Iris pigment epithelial cell (primary cell): ENCODE measurements at places on chromosomes 16 and 17.

GRCh38 chr17:81833160-81833920 is at the start of gene MCRIP1:
Gene MCRIP1, minus strand, starts transcription at chr17:81833291. Its CDS starts 8,785 bp downstream, at chr17:81824506.
- peak; percentile 93 for DNase-seq

- no peak for DNase-seq
These were observed 38.9 kb downstream of the SHCBP1 start for GRCh38 chr16:46582313-46582712.

DNA sequence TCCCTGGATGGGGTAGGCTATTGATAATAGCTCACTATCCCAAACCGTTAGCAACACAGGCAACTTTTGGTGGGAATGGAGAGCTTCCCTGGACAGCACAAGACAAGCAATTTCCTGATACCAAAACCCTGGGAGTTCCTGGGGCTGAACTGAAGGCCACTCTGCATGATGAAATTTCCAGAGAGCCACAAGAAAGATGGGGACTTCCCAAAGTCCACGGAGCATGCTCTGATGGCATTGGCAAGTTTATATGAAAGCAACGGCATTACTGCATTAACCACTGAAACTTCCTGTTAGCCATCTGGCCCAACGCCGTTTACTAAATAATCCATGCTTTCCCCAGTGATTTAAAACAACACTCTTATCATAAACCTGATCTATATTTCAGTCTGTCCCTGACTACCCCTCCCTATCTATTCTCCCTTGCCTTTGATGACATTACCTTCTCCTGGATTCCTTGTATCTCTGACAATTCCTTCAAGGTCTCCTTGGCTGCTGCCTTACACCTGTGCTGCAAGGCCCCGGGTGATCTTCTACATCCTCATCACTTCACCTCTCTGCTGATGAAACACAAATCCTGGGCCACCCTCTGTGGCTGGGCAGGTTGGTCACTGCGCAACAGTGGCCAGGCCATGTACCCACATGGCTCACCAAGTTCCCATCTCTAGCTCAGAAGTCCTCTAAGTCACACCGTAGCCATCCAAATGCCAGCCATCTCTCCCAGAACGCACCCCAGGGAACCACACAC is 108.5 kb upstream of the RCVRN start:
- peak; percentile 44 for DNase-seq

DNA sequence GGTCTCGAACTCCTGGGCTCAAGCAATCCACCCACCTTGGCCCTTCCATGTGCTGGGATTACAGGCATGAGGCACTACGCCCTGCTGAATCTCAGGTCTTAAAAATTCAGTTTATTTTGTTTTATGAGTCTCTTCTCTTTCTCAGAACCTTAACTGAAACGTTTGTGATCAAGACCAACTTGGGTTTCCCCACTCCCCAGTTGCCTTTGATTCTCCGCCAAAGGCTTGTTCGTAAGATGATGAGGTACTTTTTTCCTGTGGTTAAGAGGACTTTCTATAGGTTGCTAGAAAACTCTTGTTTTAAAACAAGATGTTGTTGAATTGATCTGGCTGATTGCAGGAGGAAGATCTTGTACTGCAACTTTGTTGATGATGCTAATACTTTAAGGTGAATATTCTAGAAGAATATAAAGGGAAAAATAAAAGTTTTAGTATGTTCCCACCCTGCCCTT is 11.7 kb downstream of the ABCC1 start:
- DNase-seq = peak; percentile 66
